ENCODE measurements at places on chromosomes 1 and 21.

DNA sequence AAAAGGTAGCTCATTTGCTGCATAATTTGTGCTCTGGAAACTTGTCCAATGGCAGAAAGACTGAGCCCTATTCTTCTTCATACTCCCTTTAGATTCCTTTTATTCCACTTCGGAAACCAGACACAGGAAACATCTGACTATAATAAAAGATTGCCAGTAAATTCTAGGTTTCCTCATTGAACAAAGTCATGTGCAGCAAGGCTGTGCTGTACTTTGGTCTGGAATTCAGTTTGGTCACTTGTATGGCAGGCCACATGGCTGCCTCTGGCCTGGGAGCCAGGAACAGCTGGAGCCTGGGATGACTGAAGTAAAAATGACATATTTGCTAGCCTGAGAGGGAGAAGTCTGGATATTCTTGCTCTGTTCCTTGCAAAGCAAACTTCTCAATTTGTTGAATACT lies 79.6 kb downstream of the ST3GAL3 start:
- DNase-seq = no peak

- no peak for DNase-seq
Measured at GRCh38 chr1:65471213-65471833, 50.9 kb downstream of the LEPR start.

GRCh38 chr1:248610301-248610700 lies 12.8 kb upstream of the OR2T10 start:
- no peak for DNase-seq

- DNase-seq = no peak
Measured at GRCh38 chr1:27935721-27936120, 921 bp downstream of the SMPDL3B start.

GRCh38 chr1:189623336-189623735 lies 854.3 kb downstream of the BRINP3 start:
- no peak for DNase-seq

GRCh38 chr1:234584420-234584805 lies 25.6 kb downstream of the IRF2BP2 start:
- DNase-seq = no peak

DNA sequence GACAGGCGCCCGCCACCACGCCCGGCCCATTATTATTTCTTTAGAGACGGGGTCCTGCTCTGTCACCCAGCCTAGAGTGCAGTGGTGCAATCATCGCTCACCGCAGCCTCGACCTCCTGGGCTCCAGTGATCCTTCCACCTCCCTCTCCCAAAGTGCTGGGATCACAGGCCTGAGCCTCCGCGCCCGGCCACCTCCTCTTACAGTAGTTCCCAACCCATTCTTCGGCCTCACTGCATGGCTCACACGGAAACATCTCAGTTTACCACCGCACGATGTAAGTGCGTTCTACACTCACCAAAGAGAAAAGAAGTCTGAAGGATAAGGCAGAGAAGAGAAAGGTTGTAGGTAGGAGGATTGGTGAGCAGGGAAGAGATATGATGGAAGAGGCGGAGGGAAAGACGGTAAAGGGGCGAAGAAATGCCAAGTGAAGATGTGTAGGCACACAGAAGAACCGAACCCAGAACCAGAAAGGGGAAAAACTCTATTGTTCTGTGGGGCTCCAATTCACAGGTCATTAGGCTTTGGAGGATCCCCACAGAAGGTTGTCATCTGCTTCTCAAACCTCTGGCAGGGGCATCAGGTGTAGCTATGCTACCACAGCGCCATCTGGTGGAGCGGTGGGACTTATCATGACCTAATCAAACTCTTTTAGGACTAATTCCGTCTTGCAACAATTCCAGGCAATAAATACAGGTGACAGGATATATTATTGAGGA lies 504.2 kb downstream of the SMYD3 start:
- peak; percentile 72 for DNase-seq

- DNase-seq = no peak
Measured at GRCh38 chr1:183293241-183293640, 107.2 kb downstream of the LAMC2 start.

- DNase-seq = no peak
Measured at GRCh38 chr1:172766462-172766861, 107.6 kb downstream of the FASLG start.

DNA sequence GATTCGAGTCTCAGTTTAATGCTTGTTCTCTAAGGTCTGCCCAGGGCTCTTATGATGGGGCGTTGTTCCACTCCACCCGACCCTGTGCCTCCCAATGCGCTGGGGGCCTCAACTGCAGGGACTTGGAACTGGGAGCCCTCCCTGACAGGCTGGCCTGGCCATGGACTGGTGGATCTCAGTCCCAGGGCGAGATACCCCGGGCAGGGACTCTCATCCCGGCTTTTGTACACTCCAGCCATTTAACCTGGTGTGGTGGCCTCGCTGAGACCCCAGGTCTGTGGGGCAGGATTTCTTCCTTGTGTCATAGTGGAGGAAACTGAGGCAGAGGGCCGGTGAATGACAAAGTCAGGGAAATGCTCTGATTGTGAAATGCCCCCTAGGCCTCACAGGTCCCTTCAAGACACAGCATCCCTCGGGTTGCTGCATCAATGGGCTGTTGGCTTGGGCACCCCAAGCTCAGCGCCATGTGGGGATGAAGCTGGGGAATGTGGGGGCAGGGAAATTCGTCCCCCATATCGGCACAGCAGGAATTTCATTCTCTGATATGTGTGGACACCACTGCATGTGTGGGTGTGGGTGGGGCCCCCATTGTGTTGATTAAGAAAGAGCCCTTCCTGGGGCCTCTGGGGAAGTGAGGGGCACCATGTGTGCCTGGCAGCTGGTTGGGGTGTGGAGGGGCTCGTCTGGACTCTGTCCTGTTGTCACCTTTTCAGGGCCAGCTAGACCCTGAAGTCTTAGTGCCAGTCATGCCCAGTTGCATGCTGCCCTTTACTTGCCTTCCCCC lies 19.9 kb upstream of the ZNF678 start:
- DNase-seq = peak; percentile 3

- peak; percentile 43 for DNase-seq
Measured at GRCh38 chr1:54542120-54542961, 5.7 kb upstream of the ACOT11 start.

- DNase-seq = no peak
Measured at GRCh38 chr1:245332085-245332484, 177.3 kb downstream of the KIF26B start.

- no peak for DNase-seq
Measured at GRCh38 chr21:21165063-21165645, 166.9 kb downstream of the NCAM2 start.

GRCh38 chr1:117112047-117112717 lies 9.4 kb downstream of the TRIM45 start:
- DNase-seq = no peak

DNA sequence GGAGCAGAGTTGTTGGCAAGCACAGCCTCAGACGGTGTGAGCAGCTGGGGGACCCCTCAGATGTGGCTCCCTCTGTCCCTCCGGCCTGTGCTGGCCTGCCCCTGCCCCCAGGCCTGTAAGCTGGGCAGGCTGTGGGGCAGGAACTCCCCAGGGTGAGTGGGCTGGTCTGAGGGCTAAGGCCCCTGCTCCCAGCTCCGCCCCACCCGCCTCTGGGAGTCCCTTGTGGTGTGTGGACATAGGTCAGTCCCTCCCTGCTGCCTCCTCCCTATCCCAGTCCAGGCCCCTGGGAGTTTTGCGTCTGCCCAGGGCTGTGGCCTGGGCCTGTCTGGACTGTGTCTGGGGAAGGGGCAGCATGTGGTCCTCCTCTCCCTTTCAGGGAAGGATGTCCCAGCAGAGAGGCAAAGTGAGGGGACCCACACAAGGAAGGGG lies 3.6 kb upstream of the VWA1 start:
- DNase-seq = no peak

- no peak for DNase-seq
Measured at GRCh38 chr1:62689524-62689923, 1.3 kb upstream of the DOCK7 start.

DNA sequence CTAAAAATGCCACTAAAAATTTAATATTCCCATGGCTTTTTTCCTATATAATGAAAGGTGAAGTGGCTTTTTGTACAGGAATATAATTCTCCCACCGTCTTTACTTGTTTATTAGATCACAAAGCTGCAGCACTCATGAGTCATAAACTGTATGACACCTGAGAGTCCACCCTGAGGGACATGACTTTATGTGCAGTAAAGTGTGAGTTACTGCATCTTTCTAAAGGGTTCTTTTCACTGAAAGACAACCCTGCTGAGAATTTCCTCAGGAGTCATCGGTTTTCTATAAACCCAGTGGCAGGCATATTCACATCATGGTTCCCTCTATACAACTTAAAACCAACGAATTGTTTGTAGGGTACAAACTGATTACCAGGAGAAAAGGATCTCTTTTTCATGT lies 77.4 kb downstream of the APP start:
- DNase-seq = no peak

DNA sequence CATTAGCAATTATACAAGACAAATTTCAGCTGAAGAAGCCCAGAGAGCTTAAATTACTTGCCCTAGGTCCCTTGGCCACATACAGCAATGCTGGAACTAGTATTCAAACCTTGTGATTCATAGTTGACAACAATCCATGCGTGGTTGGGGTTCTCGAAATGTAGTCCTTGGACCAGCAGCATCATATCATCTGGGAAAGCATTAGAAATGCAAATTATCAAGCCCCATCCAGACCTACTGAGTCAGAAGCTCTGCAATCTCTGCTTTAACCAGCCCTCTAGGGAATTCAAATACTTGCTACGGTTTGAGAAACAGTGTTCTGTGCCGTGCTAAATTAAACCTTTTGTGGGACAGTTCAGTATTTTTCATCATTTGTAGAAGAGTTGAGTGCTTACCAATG lies 65.1 kb downstream of the CLIC6 start:
- no peak for DNase-seq

DNA sequence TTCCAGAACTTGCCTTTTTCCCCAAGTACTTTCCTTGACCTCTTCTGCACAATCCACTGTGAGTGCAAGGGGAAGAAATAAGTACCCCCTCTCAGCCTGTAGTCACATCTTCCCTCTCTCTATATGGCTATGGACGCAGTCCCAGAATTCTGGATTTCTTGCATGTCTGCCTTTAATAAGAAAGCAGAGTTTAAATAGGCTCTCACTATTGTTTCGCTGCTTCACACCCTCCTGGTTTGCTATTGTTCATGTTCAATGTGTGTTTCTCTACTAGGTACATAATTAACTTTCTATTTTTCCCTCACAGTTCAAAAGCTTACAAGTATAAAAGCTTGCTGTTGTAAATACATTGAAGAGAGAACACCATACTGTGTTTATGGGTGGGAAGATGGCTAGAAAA lies 181.5 kb upstream of the C1orf105 start:
- no peak for DNase-seq

DNA sequence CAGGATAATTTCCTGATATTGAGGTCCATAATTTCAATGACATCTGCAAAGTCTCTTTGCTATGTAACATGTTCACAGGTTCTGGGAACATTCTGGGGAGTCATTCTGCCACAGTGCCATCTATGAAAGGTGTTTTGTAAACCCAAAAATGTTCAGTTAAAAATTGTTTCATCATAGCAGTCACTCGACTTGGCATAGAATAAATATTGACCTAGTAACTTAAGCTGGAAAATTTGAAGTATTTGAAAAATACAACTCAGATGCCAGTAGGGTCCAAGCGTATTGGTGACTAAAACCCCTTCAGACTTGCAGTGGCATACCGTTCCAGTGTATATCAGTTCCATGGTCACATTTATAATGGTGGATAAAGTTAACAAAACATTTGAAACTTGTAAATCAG lies 6.8 kb downstream of the DESI2 start:
- DNase-seq = no peak

- no peak for DNase-seq
Measured at GRCh38 chr1:205994346-205994745, 8.8 kb downstream of the RAB7B start.
